ENCODE measurements at places on chromosomes 4 and X.

DNA sequence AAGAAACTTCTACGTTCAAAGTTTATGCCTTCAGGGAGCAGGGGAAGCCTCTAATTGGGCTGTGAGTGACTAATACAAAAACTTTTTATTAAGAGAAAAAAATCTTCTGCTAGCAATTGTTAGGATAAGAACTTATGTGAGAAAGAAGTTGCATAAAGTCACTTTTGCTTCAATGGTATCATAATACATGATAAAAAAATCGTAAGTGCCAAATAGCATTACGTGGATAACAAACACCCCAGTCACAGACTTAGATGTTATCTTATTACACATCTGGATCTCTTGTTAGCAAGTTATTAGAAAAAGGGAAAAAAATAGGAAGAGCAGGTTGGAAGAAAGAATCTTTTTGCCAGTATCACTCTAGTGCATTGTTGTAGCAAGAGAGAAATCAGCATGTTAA lies 4.2 kb upstream of the NDST4 start:
- DNase-seq, result no peak

GRCh38 chrX:71098302-71098701 lies 2.7 kb downstream of the FOXO4 start:
- DNase-seq, result peak; percentile 15

DNA sequence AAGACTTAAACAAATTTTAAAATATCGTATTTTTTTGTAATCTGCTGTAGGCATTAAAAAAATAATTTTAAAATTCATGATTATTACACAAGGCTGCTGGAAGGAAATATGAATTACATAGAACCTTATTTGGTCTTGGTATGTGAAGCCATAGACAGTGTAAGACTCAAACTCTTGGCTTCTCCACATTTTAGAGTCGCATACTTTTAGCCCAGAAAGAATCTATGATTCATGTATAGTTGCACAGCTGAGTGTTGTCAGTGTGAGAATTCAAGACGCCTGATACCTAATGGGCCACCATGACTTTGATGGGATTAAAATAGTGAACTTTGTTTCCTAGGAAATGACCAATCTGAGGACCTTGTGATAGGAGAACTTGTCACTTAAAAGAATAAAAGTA lies 1.4 kb downstream of the INTU start:
- no peak for DNase-seq

DNA sequence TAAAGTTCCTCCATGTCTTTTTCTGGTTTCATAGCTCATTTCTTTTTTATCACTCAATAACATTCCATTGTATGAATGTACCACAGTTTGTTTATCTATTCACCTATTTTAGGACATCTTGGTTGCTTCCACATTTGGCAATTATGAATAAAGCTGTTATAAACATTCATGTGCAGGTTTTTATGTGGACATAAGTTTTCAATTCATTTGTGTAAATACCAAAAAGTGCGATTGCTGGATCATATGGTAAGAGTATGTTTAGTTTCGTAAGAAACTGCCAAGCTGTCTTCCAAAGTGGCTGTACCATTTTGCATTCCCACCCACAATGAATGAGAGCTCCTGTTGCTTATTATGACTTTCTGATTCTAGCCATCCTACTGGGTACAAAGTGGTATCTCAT lies 36.3 kb upstream of the ZFX start:
- no peak for DNase-seq

- DNase-seq, result no peak
Observed at GRCh38 chrX:125374169-125374568, 54.5 kb downstream of the TEX13C start.

GRCh38 chrX:73963682-73964081 lies 340.3 kb upstream of the ZCCHC13 start:
- DNase-seq, result no peak

DNA sequence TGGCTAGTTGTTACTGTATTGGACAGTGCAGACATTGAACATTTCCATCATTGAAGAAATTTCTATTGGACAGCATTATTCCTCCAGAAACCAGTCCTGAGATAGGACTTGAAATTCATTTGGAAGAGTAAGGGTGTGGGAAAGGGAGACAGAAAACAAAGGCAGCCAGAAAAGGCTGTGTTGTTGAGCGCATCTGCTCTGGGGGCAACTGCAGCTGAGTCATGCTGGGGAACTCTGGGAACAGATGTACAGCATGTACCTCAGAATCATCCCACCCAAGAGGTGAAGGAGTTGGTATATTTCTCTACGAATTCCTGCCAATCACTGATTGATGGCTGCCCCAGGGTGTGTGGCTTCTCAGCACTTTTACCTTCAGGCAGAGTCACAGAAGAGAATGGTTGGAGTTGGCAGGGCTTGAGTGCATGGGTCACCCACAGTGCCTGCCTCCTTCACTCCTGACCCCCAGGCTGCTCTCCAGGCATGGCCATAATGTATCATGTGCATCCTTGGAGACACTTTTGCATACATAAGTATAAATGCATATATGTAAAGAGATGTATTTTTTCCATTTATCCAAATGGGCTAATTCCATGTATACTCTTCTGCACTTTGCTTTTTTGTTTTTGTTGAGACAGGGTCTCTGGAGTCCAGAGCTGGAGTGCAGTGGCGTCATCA lies 39.4 kb downstream of the GEMIN8 start:
- DNase-seq, result no peak

GRCh38 chr4:120853161-120853935 lies 69.2 kb downstream of the PRDM5 start:
- no peak for DNase-seq

- no peak for DNase-seq
Observed at GRCh38 chrX:112645774-112646173, 34.0 kb downstream of the LHFPL1 start.

DNA sequence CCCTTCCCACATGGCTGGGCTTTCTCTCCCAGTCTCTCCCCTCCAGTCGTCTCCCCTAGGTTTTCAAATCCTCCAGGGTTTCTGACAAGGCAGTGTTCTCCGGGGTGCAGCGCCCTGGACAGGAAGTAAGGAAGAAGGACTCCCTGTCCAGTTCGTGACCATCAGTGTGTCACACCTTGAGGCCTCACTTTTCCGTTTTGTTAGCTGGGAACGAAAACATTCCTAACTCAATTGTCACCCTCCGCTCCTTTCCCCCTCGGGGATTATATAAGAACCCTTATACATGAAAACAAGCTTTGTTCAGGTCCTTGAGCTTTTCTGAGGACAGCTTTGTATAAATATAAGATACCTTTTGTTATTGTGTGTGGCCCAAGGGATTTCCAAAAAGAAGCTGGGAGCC lies 92.1 kb downstream of the KDR start:
- DNase-seq, result no peak

DNA sequence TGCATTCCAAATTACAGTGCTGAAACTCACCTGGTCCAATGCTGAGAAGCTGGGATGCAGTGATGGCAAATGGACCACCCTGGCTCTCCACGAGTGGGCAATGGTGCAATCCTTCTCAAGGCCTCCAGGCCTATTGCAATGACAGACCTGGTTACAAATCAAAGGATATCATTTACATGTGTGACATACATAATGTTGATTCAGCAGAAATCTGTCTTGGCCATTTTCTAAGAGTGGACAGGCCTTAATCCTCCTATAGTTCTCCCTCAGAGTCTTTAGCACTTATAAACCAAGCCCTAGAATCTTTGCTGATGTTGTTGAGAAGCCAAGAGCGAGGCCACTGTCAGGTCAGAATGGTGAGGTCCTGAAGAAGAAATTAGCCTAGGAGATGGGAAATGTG lies 17.1 kb downstream of the LRAT start:
- DNase-seq, result no peak

DNA sequence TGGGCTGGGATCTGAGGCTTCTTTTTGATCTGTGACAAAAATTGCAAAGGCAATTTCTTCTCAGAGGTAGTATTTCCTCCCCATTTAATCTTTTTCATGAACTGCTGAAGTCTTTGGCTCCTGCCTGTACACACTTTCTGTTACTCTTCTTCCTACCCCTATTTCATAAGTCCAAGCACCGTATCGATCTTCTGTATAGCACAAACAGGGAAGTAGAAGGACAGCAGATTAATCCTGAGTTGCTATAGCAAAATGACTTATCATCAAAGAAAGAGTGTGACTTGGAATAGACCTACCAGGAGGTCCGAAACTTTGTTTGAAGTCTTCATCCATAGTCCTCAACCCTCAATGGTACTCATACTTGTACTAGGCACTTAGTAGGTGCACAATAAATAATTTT lies 22.0 kb downstream of the OTC start:
- DNase-seq, result no peak

- DNase-seq, result no peak
Observed at GRCh38 chrX:8579602-8580001, 115.0 kb downstream of the VCX3B start.

- no peak for DNase-seq
Observed at GRCh38 chrX:14359727-14360126, 169.6 kb upstream of the GLRA2 start.

- no peak for DNase-seq
Observed at GRCh38 chrX:103304705-103305104, 6.1 kb downstream of the BEX2 start.

All from HCT116 (cell line).